ENCODE measurements at places on chromosomes 13 and 19. TPM values are rescaled to one million over a fixed set of nuclear protein-coding genes. Genes with fewer than 3 reads are reported as not detected.

The CALR3 gene
- not detected for total RNA-seq

The NOTCH3 gene
- 5.9 TPM for total RNA-seq

The PBX4 gene
- 1.4 TPM for total RNA-seq

The PSG1 gene
- total RNA-seq = 0.39 TPM

The KLF2 gene
- 10.0 TPM for total RNA-seq

The SBNO2 gene
- 31.9 TPM for total RNA-seq

The PPFIA3 gene
- total RNA-seq = 5.7 TPM

The GGACT gene
- 3.8 TPM for total RNA-seq

The PSG6 gene
- not detected for total RNA-seq

The BST2 gene
- 0.10 TPM for total RNA-seq

The COX7A1 gene
- total RNA-seq = not detected

The DACH1 gene
- not detected for total RNA-seq

The KIR2DL1 gene
- not detected for total RNA-seq

The PTGER1 gene
- total RNA-seq = not detected

The CEACAM8 gene
- not detected for total RNA-seq

The FAM174C gene
- total RNA-seq = 97.9 TPM

The RNF17 gene
- not detected for total RNA-seq

The SOX1 gene
- not detected for total RNA-seq

The NLRP11 gene
- total RNA-seq = not detected

The CEACAM7 gene
- total RNA-seq = not detected

The CCDC106 gene
- 18.1 TPM for total RNA-seq

The CASP14 gene
- not detected for total RNA-seq

The BEST2 gene
- total RNA-seq = not detected

The ZNF177 gene
- total RNA-seq = 0.50 TPM

The VPS36 gene
- 14.5 TPM for total RNA-seq

The DNASE2 gene
- total RNA-seq = 32.4 TPM

The IGFL3 gene
- total RNA-seq = not detected

The STOML3 gene
- total RNA-seq = not detected

The ZIC5 gene
- total RNA-seq = 2.9 TPM

The CYP4F11 gene
- 5.7 TPM for total RNA-seq

The MAMSTR gene
- total RNA-seq = 0.42 TPM

The ANGPTL8 gene
- total RNA-seq = not detected

The KCNN4 gene
- total RNA-seq = 56.0 TPM

The TRAPPC6A gene
- total RNA-seq = 43.4 TPM

The RXFP2 gene
- total RNA-seq = not detected

The SBSN gene
- total RNA-seq = 3.7 TPM

All from A549 treated with CpdA at 1 μM for 4 hours (cell line).